ENCODE measurements at places on chromosomes 11 and 22. TPM values are rescaled to one million over a fixed set of nuclear protein-coding genes. Genes with fewer than 3 reads are reported as not detected.

Gene LDHAL6A
- not detected for total RNA-seq

Gene FXYD2
- total RNA-seq: not detected

- H3K36me3 ChIP-seq: peaks cover 6% of the 10 kb centered on the region
- peaks cover 27% of the 10 kb centered on the region for H3K4me1 ChIP-seq
- peak overlapping the region; percentile 35 for H3K27ac ChIP-seq
- DNase-seq: peak; percentile 42
- H3K27me3 ChIP-seq: no peaks in the 10 kb centered on the region
- peak overlapping the region; percentile 89 for H3K4me3 ChIP-seq
Observed at GRCh38 chr11:36376009-36376887, 80.2 kb downstream of the PRR5L start.

- no peak overlapping the region for H3K4me3 ChIP-seq
- DNase-seq: peak; percentile 43
- no peaks in the 10 kb centered on the region for H3K4me1 ChIP-seq
- H3K27ac ChIP-seq: no peak overlapping the region
- H3K27me3 ChIP-seq: no peaks in the 10 kb centered on the region
- no peaks in the 10 kb centered on the region for H3K36me3 ChIP-seq
Observed at GRCh38 chr11:100525635-100526034, 161.5 kb upstream of the ARHGAP42 start.

DNA sequence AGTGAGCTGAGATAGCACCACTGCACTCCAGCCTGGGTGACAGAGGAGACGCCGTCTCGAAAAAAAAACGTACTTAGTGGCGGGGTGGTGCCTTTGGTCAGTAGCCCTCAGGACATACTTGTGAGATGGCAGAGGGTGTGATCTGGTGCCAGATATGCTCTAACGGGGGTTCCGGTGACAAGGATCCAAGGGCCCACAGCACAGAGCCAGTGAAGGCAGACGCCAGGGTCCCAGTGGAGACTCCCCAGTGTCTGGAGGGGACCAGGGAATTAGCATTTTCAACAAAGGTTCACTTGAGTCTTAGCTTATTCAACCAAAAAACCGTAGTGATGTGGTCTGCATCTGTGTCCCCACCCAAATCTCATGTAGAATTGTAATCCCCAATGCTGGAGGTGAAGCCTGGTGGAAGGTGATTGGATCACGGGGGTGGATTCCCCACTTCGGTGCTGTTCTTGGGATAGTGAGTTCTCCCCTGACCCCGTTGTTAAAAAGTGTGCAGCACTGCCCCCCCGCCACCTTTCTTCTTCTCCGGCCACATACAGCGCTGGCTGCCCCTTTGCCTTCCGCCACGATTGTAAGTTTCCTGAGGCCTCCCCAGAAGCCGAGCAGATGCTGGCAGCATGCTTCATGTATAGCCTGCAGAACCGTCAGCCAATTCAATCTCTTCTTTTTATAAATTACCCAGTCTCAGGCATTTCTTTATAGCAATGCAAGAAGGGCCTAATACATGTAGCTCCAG is 26.6 kb upstream of the OSBPL5 start:
- DNase-seq: no peak
- H3K4me1 ChIP-seq: no peaks in the 10 kb centered on the region
- H3K4me3 ChIP-seq: no peak overlapping the region
- H3K27ac ChIP-seq: no peak overlapping the region

- no peak overlapping the region for H3K27ac ChIP-seq
- no peak for DNase-seq
- H3K27me3 ChIP-seq: no peaks in the 10 kb centered on the region
- no peaks in the 10 kb centered on the region for H3K36me3 ChIP-seq
- no peaks in the 10 kb centered on the region for H3K4me1 ChIP-seq
Observed at GRCh38 chr11:100105255-100105981, 581.7 kb upstream of the ARHGAP42 start.
